Stimulated activated CD4-positive, alpha-beta T cell treated with anti-CD3 and anti-CD28 coated beads, Interleukin-12 subunit alpha, Interleukin-12 subunit beta, amount 100 ng/mL, for 48 hours (primary cell): ENCODE measurements at places on chromosomes 3 and 15.
A peak's percentile ranks its signal among the peaks of the same experiment; 100 is the strongest.

DNA sequence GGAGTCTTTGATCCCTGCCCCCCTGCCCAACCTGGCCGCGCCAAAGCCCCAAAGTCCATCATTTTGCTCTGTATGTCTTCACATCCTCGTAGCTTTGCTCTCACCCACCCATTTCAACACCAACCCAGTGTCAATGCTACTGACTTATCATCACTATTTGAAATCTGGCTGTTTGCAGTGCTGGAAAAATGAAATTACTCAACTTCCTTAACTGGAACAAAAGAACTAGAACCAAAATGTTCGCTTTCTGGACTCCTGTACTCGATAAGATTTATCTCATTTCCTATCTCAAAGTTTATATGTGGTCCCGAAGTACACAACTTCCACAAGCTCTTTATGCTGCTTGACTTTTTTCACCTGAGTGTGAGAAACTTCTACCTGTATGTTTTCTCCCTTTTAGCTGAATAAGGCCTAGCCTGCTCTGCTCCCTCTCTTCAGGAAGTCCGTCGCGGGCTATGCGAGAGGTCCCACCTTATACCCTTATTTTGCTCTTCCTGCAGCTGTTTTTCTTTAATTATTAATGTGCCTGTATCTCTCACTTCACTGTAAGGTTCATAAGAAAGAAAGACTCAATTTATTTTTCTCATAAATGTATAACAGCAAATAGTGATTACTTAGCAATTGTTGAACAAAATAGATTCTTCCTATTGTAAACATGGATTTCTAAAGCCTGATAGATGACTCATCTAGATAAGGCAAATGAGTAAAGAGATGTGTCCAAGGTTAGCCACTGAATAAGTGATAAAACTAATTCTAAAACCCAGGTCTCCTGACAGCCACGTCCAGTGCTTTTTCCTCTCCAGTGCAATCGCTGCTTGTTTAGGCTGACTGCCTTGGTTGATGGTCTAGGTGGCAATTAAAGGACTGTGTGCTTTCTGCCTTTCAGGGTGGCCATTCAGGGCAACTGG is 464.1 kb upstream of the TPRG1 start:
- DNase-seq, result no peak

GRCh38 chr3:18586076-18586475 is 160.9 kb upstream of the SATB1 start:
- no peak for DNase-seq

- DNase-seq, result no peak
These were observed 152.3 kb upstream of the SNTN start for GRCh38 chr3:63500196-63500595.

DNA sequence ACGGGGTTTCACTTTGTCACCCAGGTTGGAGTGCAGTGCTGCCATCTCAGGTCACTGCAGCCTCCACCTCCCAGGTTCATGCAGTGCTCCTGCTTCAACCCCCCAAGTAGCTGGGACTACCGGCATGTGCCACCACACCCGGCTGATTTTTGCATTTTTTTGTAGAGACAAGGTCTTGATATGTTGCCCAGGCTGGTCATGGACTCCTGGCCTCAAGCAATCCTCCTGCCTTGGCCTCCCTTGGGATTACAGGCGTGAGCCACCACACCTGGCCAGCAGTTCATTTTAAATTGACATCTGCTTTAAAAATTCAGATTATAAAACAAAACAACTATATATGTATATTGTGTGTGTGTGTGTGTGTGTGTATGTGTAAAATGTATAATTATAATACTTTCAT is 38.3 kb downstream of the CALML4 start:
- no peak for DNase-seq

DNA sequence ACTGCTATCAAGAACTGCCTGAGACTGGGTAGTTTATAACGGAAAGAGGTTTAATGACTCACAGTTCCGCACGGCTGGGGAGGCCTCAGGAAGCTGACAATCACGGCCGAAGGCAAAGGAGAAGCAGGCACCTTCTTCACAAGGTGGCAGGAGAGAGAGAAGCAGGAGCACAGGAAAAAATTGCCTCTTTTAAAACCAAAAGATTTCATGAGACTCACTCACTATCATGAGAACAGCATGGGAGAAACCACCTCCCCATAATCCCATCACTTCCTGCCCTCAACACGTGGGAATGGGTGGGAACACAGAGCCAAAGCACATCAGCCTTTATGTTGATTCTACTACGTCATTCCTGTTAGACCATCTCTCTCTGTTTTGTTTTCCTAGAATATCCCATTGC is 650.9 kb upstream of the SEMA6D start:
- DNase-seq, result no peak

DNA sequence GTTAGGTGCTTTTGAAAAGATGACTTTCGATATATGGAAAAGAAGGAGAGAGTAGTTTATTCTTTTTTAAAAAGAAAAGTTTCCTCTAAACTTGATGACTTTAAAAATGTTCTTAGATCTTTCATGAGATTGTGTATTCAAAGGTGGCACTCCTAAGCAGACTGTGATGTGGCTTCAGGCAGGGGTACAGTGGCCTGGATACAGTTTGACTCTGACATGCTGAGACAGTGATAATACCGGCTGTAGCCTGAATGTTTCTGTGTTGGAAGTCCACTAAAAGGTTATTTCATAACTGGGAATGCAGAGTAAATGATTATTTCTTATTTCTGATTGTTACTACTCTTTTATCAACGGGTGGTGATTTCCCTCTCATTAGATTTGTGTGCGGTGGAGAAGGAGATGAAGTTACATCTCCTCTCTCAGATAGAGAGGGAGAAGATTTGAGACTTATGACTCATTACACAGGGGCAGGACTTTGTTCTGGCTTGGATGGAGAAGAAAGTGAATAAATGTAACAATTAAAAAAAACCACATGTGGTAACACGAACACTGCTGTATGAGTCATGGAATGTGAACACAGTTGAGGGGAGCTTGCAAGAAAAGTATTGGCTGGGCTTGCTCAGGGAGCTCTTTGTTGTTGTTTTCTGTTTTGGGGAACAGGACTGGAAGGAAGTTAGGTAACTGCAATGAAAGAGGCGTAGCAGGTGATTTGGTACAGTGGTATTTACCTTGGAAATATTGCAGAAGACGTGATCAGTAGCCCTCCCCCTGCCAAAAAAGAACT is 21.6 kb downstream of the SPTSSB start:
- DNase-seq, result no peak

DNA sequence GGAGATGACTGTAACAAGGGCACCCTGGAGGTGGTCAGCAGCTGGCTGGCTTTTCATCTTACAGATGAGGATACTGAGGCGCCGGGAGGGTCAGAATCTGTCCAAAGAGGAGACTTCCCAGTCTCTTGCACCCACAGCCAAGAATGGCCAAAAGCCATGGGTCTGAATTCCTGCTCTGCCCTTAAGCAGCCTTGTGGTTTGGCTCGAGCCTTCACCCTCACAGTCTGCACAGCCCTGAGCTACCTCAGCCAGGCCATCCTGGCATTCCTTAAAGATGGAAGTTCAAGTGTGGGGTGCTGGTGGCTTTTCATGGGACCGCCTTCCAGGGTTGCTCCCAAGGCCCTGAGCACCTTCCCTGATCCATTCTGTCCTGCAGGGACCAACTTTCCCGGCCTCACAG is 59.2 kb downstream of the CACNA2D2 start:
- DNase-seq, result no peak

GRCh38 chr15:43423793-43424192 is 52.9 kb downstream of the TUBGCP4 start:
- no peak for DNase-seq

DNA sequence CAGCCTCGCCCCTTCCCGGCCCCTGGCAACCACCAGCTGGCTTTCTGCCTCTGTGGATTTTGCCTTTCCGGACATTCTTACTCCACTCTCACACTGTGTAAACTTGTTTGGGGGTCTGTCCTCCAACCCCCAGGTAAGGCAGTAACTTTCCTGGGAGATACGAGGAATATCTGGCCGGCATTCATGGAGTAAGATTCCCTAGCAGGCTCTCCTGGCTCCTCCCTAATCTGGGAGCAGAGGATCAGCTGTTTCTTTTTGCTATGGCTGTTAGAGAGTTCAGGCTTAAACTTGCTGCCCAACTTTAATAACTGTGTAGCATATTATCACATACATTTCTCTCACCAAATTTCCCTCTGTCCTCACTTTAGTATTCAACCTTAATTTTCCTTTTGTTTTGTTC is 64.3 kb downstream of the IGF2BP2 start:
- no peak for DNase-seq

- DNase-seq, result no peak
These were observed 34.8 kb downstream of the LIPC start for GRCh38 chr15:58466566-58466965.

DNA sequence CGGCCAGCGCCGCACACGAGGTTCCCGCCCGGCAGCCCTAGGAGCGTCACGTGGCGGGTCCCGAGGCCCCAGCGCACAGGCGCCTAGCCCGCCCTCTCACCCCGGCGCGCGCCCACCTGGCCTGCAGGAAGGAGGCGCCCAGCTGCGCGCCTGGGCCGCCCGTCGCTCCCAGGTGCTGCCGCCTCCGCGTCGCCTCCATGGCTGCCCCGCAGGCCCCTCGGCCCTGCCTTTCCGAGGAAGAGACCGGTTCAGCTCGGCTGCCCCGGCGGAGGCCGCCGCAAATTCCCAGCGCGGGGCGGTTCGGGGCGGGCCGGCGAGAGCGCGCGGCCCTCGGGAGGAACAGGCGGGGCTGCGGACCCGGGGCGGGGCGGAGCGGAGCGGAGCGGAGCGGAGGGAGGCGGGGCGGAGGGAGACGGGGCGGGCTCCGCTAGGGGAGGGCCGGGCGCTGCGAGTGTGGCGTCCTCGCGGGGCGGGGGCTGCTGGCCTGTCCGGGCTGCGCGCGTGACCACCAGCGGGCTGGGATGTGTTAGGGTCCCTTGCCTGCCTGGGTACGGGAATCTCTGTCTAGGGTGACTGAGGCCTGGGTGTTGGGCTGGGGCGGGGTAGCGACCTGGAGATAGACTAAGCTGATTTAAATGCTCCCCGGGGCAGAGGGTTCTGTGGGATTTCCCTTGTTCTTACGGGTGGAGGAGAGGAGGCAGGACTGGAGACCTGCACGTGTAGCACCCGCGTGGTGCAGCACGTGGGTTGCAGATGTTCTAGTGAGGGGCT is at the start of gene CLN6:
TSS of gene CLN6 (minus strand) at position 343 of the 771 bp plus-strand sequence. CDS start at position 199, 144 bp downstream.
- peak; percentile 80 for DNase-seq

DNA sequence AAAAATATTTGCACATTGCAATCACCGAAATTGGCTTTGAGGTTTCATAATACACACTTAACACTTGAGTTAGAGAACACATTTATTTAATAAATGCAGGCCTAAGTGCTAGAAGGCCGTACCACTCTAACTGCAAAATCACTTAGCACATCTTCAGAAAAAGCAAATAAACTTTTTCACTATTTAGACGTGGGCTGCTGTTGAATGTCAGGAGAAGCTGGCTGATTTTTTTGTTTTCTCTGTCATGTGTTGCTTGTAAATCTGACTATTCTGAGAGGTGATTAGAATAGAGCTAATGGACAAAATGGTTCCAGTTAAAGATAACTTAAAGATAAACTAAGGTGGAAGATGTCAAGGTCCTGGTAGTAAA is 265.1 kb downstream of the FOXP1 start:
- DNase-seq, result no peak

DNA sequence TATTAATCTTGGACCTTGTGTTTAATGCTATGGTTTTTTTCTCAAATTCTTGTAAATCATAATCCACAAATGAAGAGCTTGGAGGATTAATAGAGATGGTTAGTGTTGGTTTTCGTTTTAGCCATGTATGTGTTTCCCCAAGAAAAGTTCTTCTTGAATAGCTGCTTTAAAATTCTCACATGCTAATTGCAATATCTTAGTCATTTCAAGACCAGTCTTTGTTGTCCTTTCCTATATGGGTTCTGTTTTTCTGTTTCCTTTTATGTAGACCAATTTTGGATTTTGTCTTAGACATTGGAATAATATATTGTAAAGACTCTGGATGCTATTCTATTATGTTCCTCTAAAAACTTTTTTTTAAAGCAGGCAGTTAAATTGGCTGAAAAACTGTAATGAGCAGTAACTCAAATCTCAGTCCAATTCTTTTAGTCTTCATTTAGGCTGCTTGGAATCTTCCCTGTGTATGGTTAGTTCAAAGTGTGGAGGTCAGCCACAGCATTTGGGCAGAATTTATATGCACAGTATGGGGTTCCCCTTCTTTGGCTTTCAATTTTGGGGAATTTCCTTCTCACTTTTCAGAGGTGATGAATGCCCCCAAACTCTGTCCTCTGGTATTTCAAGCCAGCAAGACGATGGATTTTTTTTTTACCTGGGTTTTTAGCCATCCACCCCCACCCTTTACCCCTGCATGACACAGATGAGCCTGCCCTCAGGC is 39.1 kb upstream of the DNAJC13 start:
- DNase-seq, result no peak

GRCh38 chr15:77543159-77543882 is 89.4 kb downstream of the LINGO1 start:
- peak; percentile 71 for DNase-seq

- DNase-seq, result no peak
These were observed 8.3 kb downstream of the KPNA1 start for GRCh38 chr3:122506450-122506849.

- no peak for DNase-seq
These were observed 82.6 kb upstream of the TRIM42 start for GRCh38 chr3:140595295-140595694.

DNA sequence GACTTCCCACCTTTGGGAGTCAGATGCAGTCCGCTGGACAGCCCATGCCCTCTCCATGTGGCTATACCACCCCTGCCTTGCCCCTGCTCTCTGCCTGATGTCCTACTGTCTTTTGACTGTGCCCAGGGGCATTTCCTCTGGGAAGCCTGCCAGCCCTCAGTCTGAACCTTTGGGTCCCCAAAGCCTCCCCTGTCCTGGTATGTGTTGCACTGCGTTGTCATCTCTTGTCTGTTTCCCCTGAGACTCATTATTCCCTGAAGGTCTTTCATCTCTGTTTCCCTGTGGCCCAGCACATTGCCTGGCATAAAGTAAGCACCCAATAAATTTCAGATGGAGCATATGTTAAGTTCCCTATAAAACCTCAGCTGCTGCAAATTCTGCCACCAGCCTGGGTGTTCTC is 236.6 kb upstream of the CTDSPL start:
- no peak for DNase-seq

GRCh38 chr3:19972054-19972453 is 25.2 kb downstream of the RAB5A start:
- DNase-seq, result no peak

DNA sequence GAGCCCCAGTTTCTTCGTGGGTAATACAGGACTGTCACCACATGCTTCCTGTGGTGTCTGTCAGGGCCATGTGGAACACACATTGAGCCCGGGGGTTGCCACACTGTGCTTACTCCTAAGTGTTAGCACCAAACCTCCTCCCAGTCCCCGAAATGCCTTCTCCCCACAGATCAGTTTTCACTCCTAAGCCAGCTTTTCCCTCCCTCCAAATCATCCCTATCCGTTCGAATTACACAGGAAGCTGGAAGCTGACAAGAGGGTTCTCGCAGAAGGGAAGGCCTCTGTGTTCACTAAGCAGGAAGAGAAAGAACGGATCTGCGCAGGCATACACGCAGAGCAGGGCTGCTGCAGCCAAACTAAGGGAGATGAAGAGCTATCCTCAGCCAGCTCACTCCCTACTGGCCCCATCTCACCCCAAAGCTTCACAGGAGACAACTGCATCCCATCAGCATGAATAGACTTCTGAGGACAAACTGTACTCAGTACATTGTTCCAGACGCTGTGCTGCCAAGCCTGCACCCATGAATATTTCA is 32.3 kb downstream of the XXYLT1 start:
- DNase-seq, result no peak

- no peak for DNase-seq
These were observed 3.9 kb downstream of the UPK1B start for GRCh38 chr3:119177321-119177720.

- DNase-seq, result no peak
These were observed 122.2 kb downstream of the ANXA2 start for GRCh38 chr15:60275624-60276023.

- no peak for DNase-seq
These were observed 65.9 kb upstream of the ACTC1 start for GRCh38 chr15:34861214-34861613.
